ENCODE measurements at places on chromosomes 3 and 15.

DNA sequence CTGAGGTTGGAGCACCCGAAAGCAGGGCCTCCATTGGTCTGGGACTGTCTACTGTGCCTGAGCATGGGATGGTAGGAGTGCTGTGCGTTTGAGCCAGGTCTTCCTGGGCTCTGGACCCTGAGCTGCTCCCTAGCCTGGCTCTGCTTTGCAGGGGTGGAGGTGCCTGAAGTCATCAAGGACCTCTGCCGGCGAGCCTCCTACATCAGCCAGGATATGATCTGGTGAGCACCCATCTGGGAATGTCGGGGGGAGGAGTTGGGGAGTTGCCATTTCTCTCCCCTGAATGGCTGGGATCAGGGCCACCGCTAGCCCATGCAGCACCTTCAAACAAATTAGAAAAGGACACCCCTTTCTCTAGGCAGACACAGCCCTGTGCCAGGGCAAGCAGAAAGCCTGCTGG, 20.7 kb downstream of the DUOX1 start:
- no peak for DNase-seq

DNA sequence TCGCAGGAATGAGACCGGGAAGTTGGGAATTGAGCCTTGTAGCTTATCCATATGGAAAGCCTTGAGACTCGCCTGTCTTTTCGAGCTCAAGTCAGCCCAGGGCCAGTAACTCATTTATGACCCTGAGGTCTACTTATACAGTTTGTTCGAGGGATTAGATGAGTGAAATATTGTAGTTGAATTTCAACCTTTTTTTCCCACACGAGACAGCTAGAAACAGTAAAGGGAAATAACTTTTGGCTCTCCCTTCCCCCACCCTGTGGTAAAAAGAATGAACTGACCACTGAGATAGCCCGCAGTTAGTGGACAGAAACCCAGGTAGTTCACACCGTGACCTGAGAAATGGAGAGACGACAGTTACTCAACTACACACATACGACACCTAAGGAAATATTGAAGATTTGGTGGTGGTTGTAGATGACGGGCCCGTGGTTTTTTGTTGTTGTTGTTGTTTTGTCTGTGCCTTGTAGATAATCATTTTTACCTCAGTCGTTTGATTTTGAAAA, 841 bp downstream of the EIF3J start:
- DNase-seq: no peak

GRCh38 chr3:131957511-131957910, 77.3 kb downstream of the CPNE4 start:
- DNase-seq: no peak

DNA sequence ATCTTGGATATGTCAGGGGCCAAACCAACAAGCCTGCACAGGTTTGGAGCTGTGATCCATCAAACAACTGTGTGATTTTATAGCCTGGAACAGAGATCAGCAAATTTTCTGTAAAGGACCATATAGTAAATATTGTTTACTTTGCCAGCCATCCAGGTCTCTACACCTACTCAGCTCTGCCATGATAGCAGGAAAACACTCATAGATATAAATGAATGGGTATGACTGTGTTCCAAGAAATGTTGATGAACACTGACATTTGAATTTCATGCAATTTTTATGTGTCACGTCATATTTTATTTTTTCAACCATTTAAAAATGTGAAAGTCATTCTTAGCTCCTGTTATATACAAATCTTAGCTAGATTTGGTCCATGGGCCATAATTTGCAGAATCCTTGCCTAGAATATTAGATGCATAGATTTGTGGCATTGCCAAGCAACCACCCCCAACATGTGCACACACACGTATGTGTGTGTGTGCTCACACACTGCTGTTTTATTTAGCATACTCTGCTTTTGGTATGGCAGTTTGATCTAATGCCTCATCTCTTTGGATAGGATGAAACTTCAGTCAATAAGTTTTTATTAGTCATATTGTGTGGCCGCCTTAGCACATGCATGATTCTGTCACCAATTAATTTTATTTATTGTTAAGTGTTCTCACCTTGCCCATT, 6.4 kb downstream of the ATXN7 start:
- DNase-seq: no peak

DNA sequence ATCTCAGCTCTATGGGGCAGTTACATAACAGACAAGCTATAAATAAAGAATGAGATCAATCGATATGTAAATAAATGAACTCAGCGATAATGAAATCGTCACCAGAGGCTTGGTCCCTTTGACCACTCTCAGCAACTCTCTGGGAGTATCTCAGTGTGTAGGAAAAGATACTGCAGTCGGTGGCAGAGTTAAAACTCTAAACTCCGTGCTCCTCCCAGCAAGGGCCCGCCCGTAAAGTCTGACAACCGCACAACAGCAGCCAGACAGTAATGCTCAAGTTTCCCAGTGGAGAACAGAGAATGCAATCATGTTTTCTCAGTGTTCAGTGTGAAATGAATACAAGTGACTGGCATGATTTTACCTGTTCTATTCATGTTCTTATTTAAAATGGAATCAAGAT, 28.3 kb upstream of the IGF1R start:
- no peak for DNase-seq

GRCh38 chr15:85011160-85011571, 29.5 kb downstream of the PDE8A start:
- no peak for DNase-seq

GRCh38 chr3:16072420-16073110, 101.9 kb upstream of the GALNT15 start:
- no peak for DNase-seq

DNA sequence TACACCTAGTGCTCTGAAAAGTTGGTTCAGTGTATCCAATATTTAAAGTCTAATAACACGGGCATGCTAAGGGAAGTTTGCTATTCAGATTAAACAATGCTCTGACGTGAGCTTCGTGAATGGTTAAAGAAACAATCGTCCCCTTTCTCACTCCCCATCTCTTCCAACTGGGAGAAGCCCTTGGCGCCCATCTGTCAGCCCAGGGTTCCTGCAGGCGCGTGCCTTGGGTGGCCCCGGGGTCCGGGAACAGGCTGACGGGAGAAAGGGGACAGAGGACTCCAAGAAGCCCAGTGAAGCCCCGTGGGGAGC, 413 bp downstream of the SEC22C start:
- DNase-seq: no peak

GRCh38 chr3:62863648-62864047, 11.6 kb downstream of the CADPS start:
- no peak for DNase-seq

DNA sequence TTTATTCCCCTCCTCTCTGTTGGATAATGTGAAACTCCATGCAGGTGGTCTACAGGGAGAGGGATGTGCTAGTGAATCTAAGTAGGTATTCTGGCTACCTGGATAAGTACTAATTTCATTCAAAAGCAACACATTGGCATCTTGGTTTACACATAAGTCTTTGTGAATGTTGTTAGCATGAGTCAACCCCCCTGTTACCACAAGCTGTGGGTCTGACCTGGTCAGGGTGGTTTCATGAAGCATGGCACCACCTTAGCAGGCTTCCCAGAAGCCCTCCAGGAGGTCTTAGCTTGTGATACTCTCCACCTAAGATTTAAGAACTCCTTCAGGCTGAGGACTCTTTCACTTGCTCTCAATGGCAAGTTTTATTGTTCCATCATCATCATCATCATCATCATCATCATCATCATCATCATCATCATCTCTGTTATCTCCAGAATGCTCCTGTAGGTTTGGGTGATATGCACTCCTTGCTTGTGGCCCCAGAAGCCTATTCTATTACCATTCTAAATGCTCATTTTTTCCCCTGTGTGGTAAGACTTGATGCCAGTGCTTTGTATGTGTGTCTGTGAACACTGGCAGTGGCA, 62.8 kb downstream of the EPHB1 start:
- DNase-seq: no peak

DNA sequence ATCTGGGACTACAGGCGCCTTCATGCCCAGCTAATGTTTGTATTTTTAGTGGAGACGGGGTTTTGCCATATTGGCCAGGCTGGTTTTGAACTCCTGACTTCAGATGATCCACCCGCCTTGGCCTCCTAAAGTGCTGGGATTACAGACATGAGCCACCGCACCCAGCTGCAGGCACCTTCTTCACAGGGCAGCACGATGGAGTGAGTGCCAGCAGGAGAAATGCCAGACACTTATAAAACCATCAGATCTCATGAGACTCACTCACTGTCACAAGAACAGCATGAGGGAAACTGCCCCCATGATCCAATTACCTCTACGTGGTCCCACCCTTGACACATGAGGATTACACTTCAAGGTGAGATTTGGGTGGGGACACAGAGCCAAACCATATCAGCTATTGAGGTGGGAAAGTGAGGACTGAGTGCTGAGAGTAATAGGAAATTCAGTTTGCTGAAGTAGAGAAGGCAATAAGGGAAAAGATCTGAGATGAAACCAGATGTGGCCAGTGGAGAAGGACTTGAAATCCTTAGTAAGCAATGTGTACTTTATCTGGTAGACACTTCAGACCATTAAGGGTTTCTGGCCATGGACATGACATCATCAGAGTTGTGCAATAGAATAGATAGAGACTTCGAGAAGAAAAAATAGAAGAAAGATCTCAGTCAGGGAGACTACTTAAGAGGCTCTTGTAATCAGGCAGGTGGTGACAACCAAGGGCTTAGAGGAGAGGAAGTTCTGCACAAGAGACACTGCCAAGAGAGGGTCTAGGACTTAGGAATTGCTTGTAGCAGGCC, 18.1 kb upstream of the ATP13A5 start:
- no peak for DNase-seq

DNA sequence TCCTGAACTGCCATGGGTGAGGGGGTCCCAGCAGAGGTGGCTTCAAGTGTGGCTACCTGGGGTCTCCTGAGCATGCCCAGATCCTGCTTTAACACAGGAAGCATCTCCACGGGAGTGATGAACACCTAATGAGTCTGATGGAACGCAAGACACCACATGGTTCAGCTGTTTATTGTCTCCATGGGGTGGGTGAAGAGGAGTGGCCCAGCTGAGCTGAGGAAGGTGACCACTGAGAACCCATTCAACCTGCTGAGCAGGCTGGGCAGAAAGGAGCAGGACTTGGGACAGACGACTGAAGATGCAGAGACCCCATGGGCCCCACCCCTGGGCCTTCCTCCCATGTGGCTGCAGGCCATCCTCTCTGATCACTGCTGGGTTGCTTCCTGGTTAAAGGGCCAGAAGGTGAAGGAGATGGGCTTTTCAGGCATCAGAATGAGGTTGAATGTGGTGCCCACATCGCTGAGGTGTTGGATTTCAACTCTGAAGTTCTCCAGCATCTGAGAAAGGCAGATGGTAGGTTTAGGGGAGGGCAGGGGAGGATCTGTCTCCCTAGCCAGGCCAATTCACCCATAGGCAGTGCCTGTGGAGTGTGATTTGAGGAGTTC, 29.7 kb downstream of the CYP11A1 start:
- no peak for DNase-seq

GRCh38 chr15:83248151-83249029, 36.1 kb downstream of the BNC1 start:
- peak; percentile 5 for DNase-seq
